Breast epithelium (tissue), 4 donors: ENCODE measurements at places on chromosomes 12 and 14. TPM values are rescaled to one million over a fixed set of nuclear protein-coding genes. Genes with fewer than 3 reads are reported as not detected.

DNA sequence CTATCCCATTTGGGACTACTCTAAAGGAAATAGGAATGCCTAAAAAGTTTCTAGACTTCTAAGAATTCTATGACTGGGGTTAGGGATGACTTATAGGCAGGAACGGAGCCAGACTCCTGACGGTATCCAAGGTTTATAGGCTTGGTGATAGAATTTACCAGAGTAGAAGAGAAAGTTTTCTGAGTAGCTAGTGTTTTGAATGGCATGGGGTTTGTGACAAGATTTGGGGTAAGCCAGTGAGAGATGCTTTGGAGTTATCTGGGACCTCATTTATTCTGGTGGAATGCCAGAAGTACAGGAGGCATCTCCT, 444.6 kb downstream of the RAD51B start:
- no peak overlapping the region for H3K27ac ChIP-seq
- H3K4me1 ChIP-seq: no peaks in the 10 kb centered on the region
- no peak for DNase-seq
- H3K36me3 ChIP-seq: no peaks in the 10 kb centered on the region
- no peaks in the 10 kb centered on the region for H3K27me3 ChIP-seq
- H3K4me3 ChIP-seq: no peak overlapping the region

DNA sequence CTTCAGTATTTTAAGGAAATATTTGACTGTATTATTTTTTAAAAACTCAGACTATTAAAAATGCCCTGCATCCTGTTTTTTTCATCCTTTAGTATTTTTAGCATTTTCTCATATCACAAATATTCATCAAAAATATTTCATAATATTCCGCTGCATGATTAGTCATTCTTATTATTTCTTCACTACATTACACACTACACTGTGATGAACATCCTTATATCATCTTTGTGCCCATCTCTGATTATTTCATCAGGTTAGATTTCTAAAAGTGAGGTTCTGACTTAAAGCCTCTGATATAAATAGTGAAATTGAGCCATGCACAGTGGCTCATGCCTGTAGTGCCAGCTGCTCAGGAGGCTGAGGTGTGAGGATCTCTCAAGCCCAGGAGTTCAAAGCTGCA, 8.1 kb downstream of the COCH start:
- no peaks in the 10 kb centered on the region for H3K27me3 ChIP-seq
- H3K27ac ChIP-seq: no peak overlapping the region
- H3K36me3 ChIP-seq: no peaks in the 10 kb centered on the region
- no peak overlapping the region for H3K4me3 ChIP-seq
- DNase-seq: no peak

The RPL41 gene
- 5,580 TPM for total RNA-seq

The KITLG gene
- total RNA-seq: 31.8 TPM

The ALDH1L2 gene
- total RNA-seq: 6.7 TPM

The VDR gene
- 1.6 TPM for total RNA-seq

The HOXC6 gene
- total RNA-seq: 4.0 TPM

DNA sequence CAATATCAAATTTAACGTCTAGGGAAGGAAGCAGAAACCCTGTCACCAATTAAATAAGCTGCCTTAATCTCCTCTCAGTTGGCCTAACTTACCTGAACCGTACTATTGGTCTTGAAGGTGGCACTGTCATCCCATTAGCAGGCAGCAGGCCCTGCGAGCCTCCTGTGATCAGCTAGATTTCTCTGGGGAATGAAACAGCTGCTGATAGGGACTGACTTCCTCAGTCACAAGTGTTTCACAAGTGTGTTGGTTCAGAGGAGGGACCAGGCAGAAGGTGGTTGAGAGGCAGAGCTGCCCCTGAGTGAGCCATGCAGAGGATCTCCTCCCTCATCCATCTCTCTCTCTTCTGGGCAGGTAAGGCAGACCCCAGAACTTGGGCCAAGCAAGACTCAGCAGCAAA, 166.8 kb downstream of the DAD1 start:
- no peak overlapping the region for H3K27ac ChIP-seq
- no peak for DNase-seq
- H3K4me3 ChIP-seq: no peak overlapping the region
- no peaks in the 10 kb centered on the region for H3K27me3 ChIP-seq

DNA sequence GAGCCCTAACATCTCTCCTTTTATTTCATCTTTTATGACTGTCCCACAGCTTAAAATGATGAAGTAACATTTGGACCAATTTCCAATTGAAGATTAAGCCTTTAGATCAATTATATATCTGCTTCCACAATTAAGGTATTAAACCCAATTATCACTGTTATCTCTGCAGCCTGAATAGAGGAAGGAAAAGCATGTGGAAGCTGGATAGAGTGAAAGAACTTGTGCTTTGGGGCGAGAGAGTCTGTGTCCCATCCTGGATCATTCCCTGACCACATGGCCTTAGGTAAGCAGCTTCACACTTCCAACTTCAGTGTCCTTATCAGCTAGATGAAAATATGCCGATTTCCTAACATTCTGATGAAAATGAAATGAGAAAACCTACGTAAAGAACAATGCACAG, 61.4 kb upstream of the TSPAN8 start:
- no peaks in the 10 kb centered on the region for H3K36me3 ChIP-seq
- no peak overlapping the region for H3K4me3 ChIP-seq
- DNase-seq: no peak
- no peaks in the 10 kb centered on the region for H3K4me1 ChIP-seq
- peak overlapping the region; percentile 41 for H3K27ac ChIP-seq
- H3K27me3 ChIP-seq: no peaks in the 10 kb centered on the region

- H3K27ac ChIP-seq: peak overlapping the region; percentile 96
- H3K36me3 ChIP-seq: no peaks in the 10 kb centered on the region
- H3K27me3 ChIP-seq: no peaks in the 10 kb centered on the region
Observed at GRCh38 chr12:6229224-6230218, 29.3 kb downstream of the CD9 start.

The DTX1 gene
- total RNA-seq: 20.0 TPM

The PRB2 gene
- total RNA-seq: not detected

GRCh38 chr14:30312214-30312613, 246.7 kb upstream of the G2E3 start:
- no peak for DNase-seq
- no peaks in the 10 kb centered on the region for H3K27me3 ChIP-seq
- H3K4me1 ChIP-seq: no peaks in the 10 kb centered on the region

- no peaks in the 10 kb centered on the region for H3K4me1 ChIP-seq
- DNase-seq: no peak
- no peaks in the 10 kb centered on the region for H3K36me3 ChIP-seq
- H3K4me3 ChIP-seq: no peak overlapping the region
- no peak overlapping the region for H3K27ac ChIP-seq
- no peaks in the 10 kb centered on the region for H3K27me3 ChIP-seq
Observed at GRCh38 chr14:89616852-89617341, 199.9 kb upstream of the FOXN3 start.

- no peaks in the 10 kb centered on the region for H3K36me3 ChIP-seq
- no peak overlapping the region for H3K27ac ChIP-seq
- no peak for DNase-seq
- no peaks in the 10 kb centered on the region for H3K4me1 ChIP-seq
- no peak overlapping the region for H3K4me3 ChIP-seq
Observed at GRCh38 chr12:29072631-29073030, 76.4 kb upstream of the FAR2 start.

- H3K27me3 ChIP-seq: no peaks in the 10 kb centered on the region
- no peaks in the 10 kb centered on the region for H3K4me1 ChIP-seq
- no peak overlapping the region for H3K4me3 ChIP-seq
- no peak overlapping the region for H3K27ac ChIP-seq
- no peak for DNase-seq
Observed at GRCh38 chr12:45549337-45549902, 180.1 kb upstream of the ARID2 start.

The B4GALNT3 gene
- total RNA-seq: 5.9 TPM

The KCNA1 gene
- 1.3 TPM for total RNA-seq

GRCh38 chr14:79586416-79586815, 624.9 kb downstream of the DIO2 start:
- DNase-seq: no peak
- H3K4me1 ChIP-seq: no peaks in the 10 kb centered on the region
- H3K27ac ChIP-seq: no peak overlapping the region
- H3K36me3 ChIP-seq: no peaks in the 10 kb centered on the region
- H3K4me3 ChIP-seq: no peak overlapping the region

- H3K36me3 ChIP-seq: no peaks in the 10 kb centered on the region
- no peak overlapping the region for H3K4me3 ChIP-seq
- no peak overlapping the region for H3K27ac ChIP-seq
- H3K4me1 ChIP-seq: no peaks in the 10 kb centered on the region
Observed at GRCh38 chr14:89563471-89563870, 146.4 kb upstream of the FOXN3 start.

The GLT8D2 gene
- 16.1 TPM for total RNA-seq

GRCh38 chr12:22828066-22828465, 203.1 kb downstream of the ETNK1 start:
- H3K4me1 ChIP-seq: no peaks in the 10 kb centered on the region
- no peak for DNase-seq
- no peak overlapping the region for H3K4me3 ChIP-seq
- no peak overlapping the region for H3K27ac ChIP-seq
- no peaks in the 10 kb centered on the region for H3K36me3 ChIP-seq
- no peaks in the 10 kb centered on the region for H3K27me3 ChIP-seq

The CD4 gene
- total RNA-seq: 11.0 TPM

- no peaks in the 10 kb centered on the region for H3K4me1 ChIP-seq
- no peak overlapping the region for H3K4me3 ChIP-seq
- DNase-seq: no peak
Observed at GRCh38 chr12:106747973-106748436, 26.5 kb upstream of the RIC8B start.

- H3K27ac ChIP-seq: peak overlapping the region; percentile 95
- H3K27me3 ChIP-seq: no peaks in the 10 kb centered on the region
Observed at GRCh38 chr12:110742096-110742717, 484 bp downstream of the PPP1CC start.

The MYG1 gene
- total RNA-seq: 35.7 TPM

GRCh38 chr14:24943024-24943423, 106.9 kb downstream of the STXBP6 start:
- no peaks in the 10 kb centered on the region for H3K36me3 ChIP-seq
- H3K4me1 ChIP-seq: no peaks in the 10 kb centered on the region
- no peak for DNase-seq

The HOXC4 gene
- 1.8 TPM for total RNA-seq

The NXPH4 gene
- 0.33 TPM for total RNA-seq

- H3K4me3 ChIP-seq: peak overlapping the region; percentile 17
- H3K36me3 ChIP-seq: no peaks in the 10 kb centered on the region
- DNase-seq: no peak
- H3K27ac ChIP-seq: peak overlapping the region; percentile 88
- peaks cover 16% of the 10 kb centered on the region for H3K4me1 ChIP-seq
- H3K27me3 ChIP-seq: no peaks in the 10 kb centered on the region
Observed at GRCh38 chr14:58280954-58281787, 17.2 kb upstream of the ARID4A start.

The LRRC43 gene
- total RNA-seq: 2.3 TPM

The BTG1 gene
- 83.9 TPM for total RNA-seq

DNA sequence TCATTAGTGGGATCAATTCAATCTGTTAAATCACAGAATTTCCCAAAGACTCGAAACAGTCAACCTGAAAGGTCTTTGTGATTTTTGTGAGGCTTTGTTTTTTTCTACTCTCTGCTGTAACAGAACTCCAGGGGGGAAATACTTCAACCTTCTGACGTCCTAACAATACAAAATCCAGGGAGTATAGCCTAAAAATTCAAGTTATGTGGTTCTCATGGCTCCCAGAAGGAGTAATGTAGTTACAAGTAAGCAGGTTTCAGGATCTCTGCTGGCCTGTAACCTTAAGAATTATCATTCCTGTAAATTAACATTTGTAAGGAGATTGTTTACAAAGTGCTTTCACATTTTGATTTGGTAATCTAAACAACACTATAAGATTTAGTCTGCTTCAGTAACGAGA, 39.9 kb downstream of the VEZT start:
- H3K27me3 ChIP-seq: no peaks in the 10 kb centered on the region
- no peak for DNase-seq
- H3K27ac ChIP-seq: no peak overlapping the region
- H3K4me3 ChIP-seq: no peak overlapping the region
- no peaks in the 10 kb centered on the region for H3K4me1 ChIP-seq

GRCh38 chr12:6925540-6926279, 2.0 kb upstream of the ATN1 start:
- no peaks in the 10 kb centered on the region for H3K36me3 ChIP-seq
- no peak for DNase-seq
- peak overlapping the region; percentile 99 for H3K27ac ChIP-seq
- no peaks in the 10 kb centered on the region for H3K27me3 ChIP-seq
- peaks cover 27% of the 10 kb centered on the region for H3K4me1 ChIP-seq

DNA sequence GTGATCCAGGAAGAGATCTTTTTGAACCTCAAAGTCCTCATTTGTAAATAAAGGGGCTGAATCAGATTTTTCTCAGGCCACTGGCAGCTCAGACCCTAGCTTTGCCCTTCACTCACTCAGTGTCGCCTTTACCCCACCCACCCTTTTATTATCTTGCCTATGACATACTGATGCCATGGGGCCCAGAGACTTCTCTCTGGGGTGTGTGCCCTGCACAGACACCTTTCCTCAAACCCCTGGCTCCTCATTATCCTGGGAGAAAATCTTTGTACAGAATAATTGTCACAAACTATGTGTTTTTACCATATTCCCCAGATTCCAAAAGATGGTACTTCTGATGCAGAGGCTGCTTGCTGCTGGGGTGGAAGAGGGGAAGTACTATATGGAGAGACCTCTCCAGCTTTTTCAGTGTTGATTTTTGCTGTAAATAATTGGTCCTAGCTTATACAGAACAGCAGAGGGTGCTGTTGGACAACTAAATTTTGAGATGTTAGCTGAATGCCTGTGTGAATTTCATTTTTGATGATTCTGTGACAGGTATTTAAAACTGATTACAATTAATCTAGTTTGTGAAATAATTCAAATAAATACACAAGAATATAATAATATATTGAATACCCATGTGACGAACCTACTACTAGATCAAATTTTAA, 53.9 kb upstream of the DCD start:
- no peaks in the 10 kb centered on the region for H3K27me3 ChIP-seq
- DNase-seq: no peak
- no peak overlapping the region for H3K27ac ChIP-seq
- no peak overlapping the region for H3K4me3 ChIP-seq

The FAIM2 gene
- total RNA-seq: 1.3 TPM

The GSG1 gene
- not detected for total RNA-seq

The DNAJC22 gene
- total RNA-seq: 5.0 TPM

DNA sequence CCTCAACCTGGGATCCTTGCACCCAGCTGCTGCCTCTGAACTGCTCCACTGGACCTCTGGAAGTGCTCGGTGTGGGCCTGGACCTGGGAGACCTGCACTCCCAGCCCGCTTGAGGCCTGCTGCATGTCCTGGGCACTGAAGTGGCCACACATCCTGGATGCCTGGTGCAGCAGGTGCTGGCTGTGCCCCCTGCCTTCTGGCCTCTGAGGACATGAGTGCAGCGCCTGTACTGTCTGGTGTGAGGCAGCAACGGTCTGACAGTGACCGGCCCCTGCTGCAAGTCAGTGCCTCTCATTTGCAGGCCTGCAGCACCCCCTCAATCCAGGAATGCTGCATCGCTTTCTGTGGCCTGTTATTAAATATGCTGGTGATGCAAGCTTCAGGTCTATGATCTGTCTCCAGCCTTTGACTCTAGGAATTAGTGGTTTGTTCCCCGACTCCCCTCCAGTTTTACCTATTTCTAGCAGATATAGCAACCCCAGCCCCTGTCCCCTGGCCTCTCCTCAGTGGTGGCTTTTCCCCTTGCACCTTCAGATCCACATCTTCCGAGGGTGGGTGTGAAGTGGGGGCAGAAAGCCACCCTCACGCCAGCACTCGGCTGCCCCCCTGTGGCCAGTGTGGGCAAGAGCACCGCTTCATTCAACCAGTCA, 3.6 kb downstream of the SMIM41 start:
- no peaks in the 10 kb centered on the region for H3K36me3 ChIP-seq
- H3K27ac ChIP-seq: peak overlapping the region; percentile 89
- DNase-seq: peak; percentile 40
- H3K4me3 ChIP-seq: no peak overlapping the region
- no peaks in the 10 kb centered on the region for H3K27me3 ChIP-seq
- peaks cover 15% of the 10 kb centered on the region for H3K4me1 ChIP-seq
